Stimulated activated CD4-positive, alpha-beta T cell treated with anti-CD3 and anti-CD28 coated beads, TNF-alpha, amount 100 ng/mL, for 1 hour (primary cell): ENCODE measurements at places on chromosomes 5 and 9.

DNA sequence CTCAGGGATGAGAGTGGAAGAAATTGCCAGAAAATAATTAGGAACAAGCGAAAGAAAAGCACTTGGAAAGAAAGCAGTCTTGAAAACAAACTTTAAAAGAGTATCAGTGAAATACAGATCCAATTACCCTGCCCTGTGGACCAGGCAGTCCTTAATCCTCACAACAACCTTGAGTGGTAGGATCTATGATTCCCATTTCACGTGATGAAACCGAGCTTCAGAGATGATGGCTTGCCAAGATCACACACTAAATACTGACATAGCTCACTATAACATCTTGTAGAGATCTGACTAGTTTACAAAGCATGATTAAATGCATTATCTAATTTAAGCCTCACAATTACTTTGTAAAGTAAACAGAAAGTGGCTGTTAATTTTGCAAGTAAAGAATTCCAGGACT lies 55.5 kb upstream of the ABCA1 start:
- DNase-seq = no peak

DNA sequence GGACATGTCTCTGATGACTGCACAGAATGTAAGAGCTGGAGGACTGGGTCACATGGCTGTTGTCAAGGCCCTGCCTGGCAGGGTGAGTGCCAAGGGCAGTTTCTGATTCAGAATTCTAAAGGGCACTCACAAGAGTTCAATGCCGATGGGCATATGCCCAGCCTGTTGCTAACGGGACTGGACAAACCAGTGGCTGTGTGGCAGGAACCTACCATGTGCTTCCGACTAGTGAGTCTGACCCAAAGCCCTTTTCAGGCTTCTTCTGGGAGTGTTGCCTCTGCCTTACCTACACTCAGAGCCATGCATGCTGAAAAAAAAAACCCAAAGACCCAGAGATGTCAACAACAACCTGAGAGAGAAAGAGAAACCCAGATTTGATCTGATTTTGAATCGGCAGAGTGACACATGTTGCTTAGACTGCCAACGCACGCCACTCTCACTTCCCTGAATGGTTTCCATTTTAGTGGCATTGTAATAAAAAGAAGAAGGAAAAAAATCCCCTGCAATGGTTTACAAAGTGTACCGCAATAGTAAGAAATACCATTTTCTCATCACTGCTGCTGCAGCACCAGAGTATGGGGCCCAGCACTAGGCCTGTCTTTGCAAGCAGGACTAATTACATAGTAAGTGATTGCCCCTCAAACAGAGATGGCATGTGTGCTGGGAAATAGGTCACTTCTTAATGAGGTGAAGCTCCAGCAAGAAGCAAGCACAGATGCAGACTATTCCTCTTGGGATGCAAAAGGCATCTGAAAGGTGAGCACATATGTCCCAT lies 194.3 kb downstream of the PALM2AKAP2 start:
- DNase-seq = no peak

- no peak for DNase-seq
Measured at GRCh38 chr9:136521537-136521936, 24.3 kb downstream of the NOTCH1 start.

GRCh38 chr5:104088876-104089778 lies 526.5 kb upstream of the NUDT12 start:
- no peak for DNase-seq

GRCh38 chr5:179497636-179498340 lies 52.6 kb upstream of the RUFY1 start:
- no peak for DNase-seq

- DNase-seq = no peak
Measured at GRCh38 chr5:69484891-69485290, 7.7 kb upstream of the OCLN start.

DNA sequence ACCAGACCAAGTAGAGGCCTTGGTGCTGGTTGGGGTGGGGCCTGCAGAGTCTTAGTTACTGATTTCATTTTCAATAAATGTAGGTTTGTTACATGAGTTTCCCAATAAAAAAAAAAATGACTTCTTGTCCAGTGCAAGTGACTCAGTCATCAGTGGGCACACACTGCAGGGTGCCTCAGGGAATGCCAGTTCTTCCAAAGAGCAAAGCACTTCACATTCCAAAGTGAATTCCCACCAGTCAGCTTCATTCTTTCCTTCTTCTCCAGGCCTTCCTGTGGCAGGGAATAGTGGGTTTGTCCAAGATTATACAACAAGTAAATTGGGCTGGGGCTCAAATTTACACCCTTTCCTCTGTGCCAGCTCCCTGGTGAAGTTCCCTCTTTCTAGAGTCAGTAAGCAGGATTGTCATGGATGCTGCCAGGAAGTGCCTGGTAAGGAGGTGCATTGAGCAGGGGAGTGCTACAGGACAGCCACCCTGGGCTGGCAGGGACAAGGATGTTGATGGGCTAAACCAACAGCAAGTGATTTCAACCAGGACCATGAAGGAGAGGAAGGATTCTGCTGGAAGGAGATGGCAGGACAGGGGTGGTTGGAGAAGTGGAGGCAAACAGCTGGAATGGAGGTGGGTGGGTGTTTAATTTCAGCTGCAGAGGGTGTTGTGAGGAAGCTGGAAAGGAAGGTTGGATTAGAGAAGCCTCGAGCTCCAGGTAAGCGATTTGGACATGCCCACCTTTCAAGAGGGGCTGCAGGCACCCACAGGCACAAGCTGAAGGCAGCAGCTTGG lies 3.7 kb upstream of the B4GALT7 start:
- DNase-seq = no peak

DNA sequence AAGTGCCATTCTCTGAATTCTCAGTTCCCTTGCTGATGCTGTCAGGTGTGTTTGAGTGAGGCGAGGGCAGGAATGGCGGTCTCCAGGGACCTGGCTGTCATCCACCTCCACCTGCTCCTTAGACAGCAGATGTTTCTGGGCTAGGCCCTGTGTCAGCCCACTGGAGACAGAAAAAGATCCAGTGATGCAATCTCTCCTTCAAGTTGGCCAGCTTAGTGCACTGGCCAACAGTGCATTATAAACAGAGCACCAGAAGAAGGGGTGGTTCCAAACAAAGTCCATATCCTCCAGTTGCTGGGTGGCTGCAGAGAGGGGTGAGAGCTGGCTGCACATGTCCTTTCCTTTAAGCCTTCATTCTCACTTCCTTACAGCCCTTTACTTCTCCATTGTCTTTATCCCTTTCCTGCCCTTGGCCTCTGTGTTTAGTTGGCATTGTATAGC lies 26.5 kb downstream of the NANS start:
- no peak for DNase-seq

DNA sequence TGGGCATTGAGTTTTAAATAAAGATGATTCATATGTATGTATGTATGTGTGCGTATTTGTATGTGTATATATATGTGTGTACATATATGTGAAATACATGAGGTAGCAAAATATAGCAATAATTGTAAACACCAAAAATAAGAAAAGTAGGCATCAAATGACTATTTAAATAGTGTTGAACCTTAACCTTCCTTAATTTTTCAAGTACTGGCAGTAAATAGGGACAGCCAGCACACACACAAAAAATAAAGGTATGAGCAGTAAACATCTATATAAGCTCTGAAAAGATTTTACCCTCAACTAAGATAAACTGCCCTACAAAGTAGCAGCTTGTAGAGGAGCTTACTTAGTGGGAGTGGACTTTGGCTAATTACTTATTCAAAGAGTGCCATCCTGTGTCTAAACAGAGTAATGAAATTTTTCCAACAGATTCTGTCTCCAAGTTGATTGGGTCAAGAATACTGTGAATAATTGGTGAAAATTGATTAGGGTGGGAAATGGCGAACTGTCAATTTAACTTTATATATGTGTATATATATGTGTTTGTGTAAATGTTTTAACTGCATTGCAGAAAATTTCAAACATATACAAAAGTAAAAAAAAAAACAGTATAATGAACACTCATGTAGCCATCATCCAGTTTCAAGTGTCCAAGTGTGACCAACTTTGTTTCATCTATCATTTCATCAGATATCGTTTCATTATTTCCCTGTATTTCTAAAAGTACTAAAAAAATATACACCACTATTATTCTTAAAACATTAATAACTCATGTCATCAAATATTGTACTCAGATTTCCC lies 2.0 kb upstream of the ADAMTS6 start:
- no peak for DNase-seq

- no peak for DNase-seq
Measured at GRCh38 chr9:2874001-2874750, 30.3 kb upstream of the PUM3 start.
